Small intestine (tissue), 16 donors: ENCODE measurements at places on chromosomes 5 and 9.

DNA sequence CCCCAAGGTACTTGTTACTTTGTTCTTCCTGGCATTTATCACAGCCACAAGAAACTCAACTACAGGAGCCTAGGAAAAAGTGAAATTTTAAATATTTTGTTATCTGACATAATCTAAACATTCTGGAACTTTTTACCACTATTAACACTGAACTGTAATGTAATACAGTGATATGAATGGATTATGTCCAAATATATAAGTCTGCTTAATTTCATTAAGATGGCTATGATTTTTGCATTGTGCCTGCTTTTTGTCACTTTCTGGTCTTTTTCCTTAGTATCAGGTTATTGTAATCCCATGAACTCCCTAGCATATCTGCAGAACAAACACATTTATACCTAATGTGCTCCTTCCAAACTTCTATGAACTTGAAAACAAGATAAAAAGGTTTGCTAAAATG is 35.8 kb downstream of the PJA2 start:
- DNase-seq: no peak

DNA sequence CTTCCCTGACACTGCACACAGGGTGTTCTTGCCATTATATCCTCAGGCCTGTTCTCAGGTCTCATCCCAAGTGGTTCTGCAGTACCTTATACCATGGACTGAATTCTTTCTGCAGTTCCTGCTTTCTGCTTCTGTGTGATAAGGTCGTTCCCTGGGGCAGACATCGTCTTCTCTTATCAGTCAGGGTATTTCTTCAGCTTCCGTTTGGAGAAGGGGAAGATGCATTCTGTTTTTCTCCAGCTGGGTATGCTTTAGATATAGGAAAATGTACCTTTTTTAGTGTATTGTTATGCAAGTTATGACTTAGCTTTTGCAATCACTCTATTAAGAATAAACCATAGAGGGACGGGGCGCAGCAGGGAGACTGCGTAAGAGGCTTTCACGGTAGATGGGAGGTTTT is 31.1 kb downstream of the RALGPS1 start:
- DNase-seq: no peak

DNA sequence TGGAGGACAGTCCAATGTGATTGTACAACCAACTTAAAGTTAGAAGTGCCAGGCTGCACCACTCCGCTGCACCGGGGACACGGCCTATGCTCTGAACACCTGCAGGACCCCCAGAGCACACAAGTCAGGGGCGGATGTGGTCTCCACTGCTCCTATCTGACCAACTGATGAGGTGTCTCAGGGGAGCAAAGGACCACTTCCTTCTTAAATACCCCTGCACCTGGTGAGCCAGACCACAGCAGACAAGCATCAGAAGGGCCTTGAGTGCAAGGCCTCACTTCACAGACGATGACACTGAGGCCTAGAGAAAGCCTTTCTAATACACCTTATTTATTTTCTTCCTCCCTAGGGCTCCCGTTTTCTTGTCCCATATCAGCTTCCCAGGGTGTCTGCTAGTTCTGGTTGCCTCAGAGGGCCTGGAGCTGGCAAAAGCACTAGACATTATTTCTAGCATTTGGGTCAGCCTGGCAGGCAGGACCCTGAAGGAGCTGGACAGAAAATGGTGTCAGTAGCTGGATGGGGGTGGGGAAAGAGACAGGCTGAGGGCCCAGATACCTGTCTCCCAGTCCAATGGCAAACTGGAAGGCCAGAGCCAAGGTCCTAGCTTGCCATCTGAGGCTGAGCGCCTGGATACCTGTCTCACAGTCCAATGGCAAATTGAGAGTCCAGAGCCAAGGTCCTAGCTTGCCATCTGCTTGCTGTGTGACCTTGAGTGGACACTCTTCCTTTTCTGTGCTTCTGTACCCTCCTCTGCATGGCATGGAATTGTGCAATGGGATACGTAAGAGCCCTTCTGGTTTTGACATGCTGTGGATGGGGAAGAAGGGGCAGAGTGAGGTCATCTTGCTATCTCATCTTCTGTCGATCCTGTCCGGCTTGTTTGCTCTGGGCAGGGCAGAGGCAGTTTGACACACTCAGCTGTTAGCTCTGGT is 9.0 kb downstream of the CCDC69 start:
- DNase-seq: peak; percentile 20

GRCh38 chr9:123251324-123251723 is 17.1 kb downstream of the STRBP start:
- peak; percentile 93 for DNase-seq

DNA sequence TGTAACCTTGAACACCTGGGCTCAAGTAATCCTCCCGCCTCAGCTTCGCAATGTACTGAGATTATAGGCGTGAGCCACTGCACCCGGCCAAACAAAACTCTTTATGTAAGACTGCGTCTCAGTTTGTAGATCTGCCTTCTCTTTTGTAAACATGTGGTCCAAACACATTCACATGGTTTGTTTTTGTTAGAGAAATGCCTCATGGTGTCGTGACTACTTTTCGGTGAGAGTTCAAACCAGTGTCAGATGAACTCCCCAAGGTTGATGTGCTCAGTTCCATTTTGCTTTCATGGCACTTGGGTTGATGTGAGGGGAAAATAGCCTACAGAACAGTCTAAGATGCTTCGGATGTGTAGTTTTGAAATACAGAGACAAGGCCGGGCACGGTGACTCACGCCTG is 231.6 kb downstream of the GOLPH3 start:
- no peak for DNase-seq

DNA sequence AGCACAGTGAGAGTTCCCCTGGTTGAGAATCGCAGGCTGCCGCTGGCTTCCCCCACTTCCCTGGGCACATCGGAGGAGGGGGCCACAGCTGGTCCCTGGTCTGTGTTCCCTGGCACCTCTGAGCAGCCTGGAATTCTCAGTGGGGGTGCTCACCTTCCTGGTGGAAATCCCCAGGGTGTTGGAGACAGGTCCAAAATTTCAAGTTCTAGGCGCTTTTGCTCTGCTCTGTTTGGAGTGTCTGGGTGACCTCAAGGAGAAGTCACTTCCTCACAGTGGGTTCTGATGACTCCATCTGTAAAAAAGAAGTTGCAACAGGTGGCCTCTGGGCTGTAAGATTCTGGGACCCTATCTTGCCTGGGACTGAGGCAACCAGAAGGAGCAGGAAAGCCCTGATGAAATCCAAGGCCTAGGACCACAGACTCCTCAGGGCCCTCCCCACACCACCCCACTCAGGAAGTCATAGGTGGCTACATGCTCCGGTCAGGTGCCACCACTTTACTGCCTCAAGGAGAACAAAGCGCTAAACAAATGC is at the start of gene TRAF1:
Gene TRAF1 (minus strand): TSS at position 400 of the 532 bp plus-strand sequence. CDS start 721 bp downstream, outside the sequence.
- DNase-seq: no peak

GRCh38 chr5:94670726-94671125 is 52.3 kb downstream of the SLF1 start:
- DNase-seq: no peak

GRCh38 chr5:59179704-59180103 is 596.8 kb downstream of the RAB3C start:
- DNase-seq: no peak

DNA sequence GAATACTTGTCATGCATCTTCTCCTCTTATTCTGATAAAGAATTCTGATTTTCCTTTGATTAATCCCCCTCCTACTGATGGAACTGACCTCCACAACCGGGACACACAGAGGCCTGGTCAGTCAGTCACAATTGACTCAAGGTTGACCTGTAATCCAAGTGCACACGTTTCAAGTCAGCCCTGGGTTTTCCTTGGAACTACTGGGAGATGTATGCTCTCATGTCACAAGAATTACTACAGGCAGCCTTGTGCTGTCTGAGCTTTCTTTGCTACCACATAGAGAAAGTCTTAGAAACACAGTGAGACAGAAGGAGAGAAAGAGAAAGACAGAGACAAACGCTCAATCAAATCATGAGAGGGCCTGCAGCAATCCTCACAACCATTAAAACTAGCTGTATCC is 345.8 kb downstream of the PDE4D start:
- DNase-seq: no peak

DNA sequence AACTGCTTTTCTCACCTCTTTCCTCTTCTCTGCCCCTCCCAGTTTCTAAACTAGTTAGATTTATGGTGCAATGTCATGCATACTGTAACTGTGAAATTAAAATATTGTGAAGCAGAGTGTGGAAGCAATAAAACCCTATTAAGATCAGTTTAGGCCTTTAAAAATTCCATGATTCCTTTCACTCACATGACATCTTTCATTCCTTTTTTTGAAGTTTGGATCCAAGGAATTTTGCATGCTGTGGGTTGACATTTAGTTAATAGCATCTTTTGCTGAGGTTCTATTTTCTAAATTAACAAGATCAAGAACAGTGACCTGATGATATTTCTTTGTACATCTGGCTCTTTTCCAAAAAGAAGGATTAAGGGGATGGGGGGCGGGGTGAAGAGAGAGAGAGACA is 13.7 kb downstream of the FOXD1 start:
- DNase-seq: no peak

GRCh38 chr5:25006237-25006636 is 361.5 kb upstream of the CDH10 start:
- no peak for DNase-seq

- no peak for DNase-seq
Observed at GRCh38 chr5:125186911-125187375, 440.5 kb upstream of the ZNF608 start.

GRCh38 chr5:147187099-147187540 is 47.7 kb upstream of the STK32A start:
- no peak for DNase-seq

DNA sequence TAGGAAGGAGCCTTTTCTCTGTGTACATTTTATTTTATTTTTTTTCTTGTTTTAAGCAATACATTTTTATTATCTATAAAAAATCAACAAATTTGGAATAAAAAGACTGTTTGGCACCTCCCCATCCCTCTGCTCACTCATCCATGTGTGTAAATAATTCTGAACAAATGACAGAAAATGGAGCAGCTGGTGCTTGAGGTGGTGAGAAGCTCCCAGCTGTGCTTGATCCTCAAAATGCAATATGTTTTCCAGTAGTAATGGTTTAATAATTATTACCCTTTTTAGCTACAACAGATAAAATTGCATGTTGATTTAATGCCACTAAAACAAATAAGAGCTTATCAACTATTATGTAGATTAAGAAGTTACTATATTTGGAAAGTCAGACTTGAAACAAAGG is 132.5 kb downstream of the CDH18 start:
- no peak for DNase-seq

DNA sequence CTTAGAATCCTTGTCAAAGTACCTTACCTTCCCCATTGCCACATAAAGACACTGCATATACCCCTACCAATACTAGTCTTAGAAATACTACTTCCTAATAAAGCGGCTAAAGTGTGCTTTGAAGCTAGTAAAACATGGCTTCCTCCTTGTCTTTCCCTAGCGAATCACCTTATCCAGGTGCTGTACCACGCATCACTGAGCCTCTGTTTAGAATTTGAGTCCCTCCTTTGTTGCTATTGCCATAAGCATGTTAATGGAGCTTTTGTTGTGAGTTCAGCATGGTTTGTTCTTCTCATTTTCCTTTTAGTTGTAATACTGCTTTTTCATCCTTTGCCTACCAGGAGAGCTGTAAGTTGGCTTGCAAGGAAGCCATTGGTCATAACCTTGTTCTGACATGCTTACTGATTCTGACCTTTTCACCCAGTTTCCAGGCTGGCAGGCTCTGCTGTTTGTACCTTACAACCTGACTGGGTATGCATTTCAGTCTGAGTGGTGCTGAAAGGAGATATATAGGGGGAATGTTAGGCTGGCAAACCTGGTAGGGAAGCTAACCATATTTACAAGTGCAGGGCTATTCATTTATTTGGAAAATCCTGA is 49.8 kb downstream of the LMNB1 start:
- no peak for DNase-seq

- DNase-seq: no peak
Observed at GRCh38 chr5:80284720-80285119, 28.9 kb upstream of the SERINC5 start.

DNA sequence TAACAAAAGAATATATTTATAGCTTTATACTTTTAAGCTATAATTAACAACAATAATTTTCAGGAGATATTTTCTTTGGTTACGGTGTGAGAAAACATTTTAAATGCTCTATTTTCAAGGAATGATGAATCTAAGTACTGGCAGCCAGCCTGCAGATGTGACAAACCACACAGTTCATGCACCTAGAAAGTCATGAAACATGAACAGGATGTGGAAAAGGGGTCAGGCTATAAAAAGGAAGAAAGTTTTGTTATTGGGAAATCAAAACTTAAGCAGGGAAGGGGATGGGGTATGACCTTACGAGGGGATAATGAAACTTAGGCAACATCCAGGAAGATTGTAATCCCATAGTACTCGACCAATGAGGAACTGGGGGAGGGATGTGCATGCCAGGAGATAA is 508.7 kb upstream of the GRAMD2B start:
- no peak for DNase-seq

- peak; percentile 67 for DNase-seq
Observed at GRCh38 chr5:137734962-137735554, 831 bp downstream of the KLHL3 start.

GRCh38 chr9:14412775-14413174 is 98.8 kb upstream of the NFIB start:
- DNase-seq: no peak
